Activated CD4-positive, alpha-beta T cell treated with anti-CD3 and anti-CD28 coated beads, Interleukin-2, amount 50 U/mL, for 4 hours (primary cell): ENCODE measurements at places on chromosomes 6 and 20.

GRCh38 chr6:35731414-35731735, 5.5 kb upstream of the ARMC12 start:
- DNase-seq: peak; percentile 90

DNA sequence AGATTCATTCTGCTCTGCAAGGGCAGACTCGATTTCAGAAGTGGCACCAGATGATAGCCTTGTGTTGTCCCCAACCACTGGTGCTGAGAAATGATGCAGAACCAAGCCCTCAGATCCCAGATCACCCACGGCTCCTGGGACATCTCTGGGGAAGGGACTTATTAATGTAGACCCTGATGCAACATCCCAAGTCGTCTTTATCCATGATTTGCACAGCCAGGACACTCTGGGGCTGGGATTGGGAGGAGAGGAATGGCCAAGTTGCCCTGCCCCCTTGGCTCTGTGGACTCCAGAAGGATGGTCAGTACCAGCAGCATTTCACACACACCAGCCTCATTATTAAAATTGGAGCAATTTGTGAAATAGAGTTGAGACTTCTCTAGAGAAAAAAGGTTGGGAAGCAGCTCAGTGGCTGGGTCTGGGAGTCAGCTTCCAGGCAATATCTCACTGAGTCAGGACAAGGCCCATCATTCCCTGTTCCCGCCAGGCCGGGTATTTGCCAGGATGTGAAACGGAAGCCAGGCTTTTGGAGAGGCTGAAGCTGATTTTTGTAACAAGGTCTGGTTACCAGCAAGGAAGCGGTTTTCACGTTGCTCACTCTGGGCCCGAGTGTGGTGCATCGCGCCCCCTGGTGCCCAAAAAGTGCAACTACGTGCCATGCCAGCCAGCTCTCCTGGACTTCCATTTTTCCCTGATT, 67.4 kb downstream of the ZBTB2 start:
- peak; percentile 60 for DNase-seq

GRCh38 chr20:45138561-45139300, 14.5 kb upstream of the WFDC12 start:
- peak; percentile 23 for DNase-seq

GRCh38 chr6:99467509-99468106, 42.5 kb upstream of the PNISR start:
- DNase-seq: no peak

- no peak for DNase-seq
Measured at GRCh38 chr20:43459022-43459942, 1.6 kb downstream of the SRSF6 start.

- no peak for DNase-seq
Measured at GRCh38 chr20:52824494-52825216, 147.5 kb upstream of the TSHZ2 start.

DNA sequence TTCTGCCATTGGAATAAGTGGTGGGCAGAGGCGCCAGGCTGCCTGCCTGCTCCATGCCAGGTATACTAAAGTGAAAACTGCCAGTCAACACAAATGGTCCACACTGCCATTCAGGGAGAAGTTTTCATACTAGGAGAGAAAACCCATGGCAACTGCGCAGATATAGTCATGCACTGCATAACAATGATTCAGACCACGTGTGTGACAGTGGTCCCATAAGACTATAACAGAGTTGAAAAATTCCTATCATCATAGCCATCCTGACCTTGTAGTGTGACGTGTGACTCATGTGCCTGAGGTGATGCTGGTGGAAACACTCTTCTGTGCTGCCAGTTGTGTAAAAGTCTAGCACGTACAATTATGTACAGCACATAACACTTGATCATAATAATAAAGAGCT, 25.1 kb downstream of the ZC3H12D start:
- no peak for DNase-seq

GRCh38 chr20:57948180-57948955, 238.6 kb upstream of the PMEPA1 start:
- DNase-seq: no peak

GRCh38 chr6:137495703-137496336, 1.6 kb upstream of the OLIG3 start:
- DNase-seq: no peak

GRCh38 chr20:64000906-64001305, 20.0 kb downstream of the PRPF6 start:
- DNase-seq: no peak

- DNase-seq: no peak
Measured at GRCh38 chr20:12113075-12113467, 195.4 kb downstream of the BTBD3 start.

GRCh38 chr20:48749437-48749836, 78.4 kb downstream of the PREX1 start:
- DNase-seq: no peak

DNA sequence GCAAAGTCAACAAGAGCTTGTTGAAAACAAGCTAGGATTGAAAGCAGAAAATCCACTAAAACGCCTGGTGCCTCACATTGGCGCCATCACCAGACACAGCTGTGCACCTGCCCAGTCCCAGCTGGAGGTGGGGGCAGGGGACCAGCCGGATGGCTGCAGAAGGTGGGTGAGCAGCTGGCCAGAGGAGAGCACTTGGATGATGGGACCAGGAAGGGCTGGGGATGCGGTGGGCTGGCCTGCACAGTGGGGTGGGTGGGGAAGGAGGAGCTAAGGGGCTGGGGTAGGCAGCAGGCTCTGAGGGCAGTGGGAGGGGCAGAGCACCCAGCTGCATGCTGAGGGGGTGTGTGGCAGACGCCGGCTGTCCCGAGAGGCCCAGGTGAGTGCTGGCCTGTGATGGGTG, 7.1 kb downstream of the CABLES2 start:
- DNase-seq: no peak

- DNase-seq: no peak
Measured at GRCh38 chr6:134233180-134233955, 84.5 kb downstream of the SGK1 start.

GRCh38 chr6:42556462-42556861, 7.4 kb upstream of the UBR2 start:
- no peak for DNase-seq

GRCh38 chr6:87484491-87484890, 11.7 kb downstream of the SLC35A1 start:
- no peak for DNase-seq

- no peak for DNase-seq
Measured at GRCh38 chr20:31560746-31561598, 44.1 kb upstream of the ID1 start.

DNA sequence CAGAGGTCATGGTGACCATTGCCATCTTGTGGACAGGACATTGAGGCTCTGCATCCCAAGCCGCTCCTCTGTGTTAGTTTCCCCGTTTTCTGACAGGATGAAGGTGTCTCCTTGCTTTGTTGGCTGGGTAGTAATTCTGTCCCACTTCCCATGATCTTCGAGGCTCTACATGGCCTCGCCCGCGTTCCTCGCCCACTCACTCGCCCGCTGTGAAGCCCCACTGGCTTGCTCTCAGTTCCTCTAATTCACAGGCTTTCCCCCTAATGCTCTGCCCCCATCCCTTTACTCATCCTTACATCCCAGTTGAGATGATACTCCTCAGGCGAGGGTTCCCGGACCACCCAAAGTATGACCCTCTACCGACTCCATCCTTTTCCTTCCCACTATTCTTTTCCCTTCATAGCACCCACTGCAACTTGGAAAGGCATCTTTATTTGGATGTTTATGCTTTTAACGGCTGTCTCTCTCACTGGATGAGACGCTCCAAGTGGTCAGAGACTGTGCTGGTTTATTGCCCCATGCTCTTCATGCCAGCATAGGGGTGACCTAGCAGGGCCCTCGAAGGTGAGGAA, 511 bp upstream of the SLC35B2 start:
- no peak for DNase-seq

DNA sequence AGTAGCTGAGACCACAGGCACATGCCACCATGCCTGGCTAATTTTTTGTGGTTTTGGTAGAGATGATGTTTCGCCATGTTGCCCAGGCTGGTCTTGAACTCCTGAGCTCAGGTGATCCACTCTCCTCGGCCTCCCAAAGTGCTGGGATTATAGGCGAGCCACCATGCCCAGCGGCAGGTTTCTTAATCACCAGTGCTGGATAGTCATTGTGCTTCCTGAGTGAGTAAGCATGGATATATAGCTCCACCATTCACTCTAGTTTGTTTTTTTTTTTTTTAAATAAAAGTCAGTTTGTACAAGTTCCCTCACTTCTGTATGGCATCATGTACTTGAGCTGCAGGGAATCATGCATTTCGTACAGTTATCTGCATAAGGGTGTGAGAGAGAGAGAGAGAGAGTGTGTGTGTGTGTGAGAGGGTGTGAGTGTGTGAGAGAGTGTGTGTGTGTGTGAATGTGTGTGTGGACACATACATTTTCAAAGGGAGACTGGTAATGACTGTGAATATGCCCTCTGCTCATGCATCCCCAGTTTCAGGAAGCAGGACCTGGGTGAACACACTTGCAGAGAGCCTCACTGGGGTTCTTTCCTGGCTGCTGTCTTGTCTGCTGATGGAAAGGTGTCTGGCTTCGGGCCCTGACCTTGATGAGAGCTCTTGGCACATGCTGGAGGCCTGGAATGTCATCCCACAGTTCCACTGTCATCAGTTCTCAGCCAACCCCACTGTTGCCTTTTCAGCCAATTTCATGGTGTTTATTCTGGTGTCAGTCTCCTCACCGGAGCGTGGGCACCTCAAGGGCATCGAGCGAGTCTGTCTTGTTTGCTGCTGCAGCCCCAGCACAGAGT, 65.0 kb upstream of the XRN2 start:
- DNase-seq: no peak

- DNase-seq: no peak
Measured at GRCh38 chr6:20205722-20206161, 6.5 kb downstream of the MBOAT1 start.

DNA sequence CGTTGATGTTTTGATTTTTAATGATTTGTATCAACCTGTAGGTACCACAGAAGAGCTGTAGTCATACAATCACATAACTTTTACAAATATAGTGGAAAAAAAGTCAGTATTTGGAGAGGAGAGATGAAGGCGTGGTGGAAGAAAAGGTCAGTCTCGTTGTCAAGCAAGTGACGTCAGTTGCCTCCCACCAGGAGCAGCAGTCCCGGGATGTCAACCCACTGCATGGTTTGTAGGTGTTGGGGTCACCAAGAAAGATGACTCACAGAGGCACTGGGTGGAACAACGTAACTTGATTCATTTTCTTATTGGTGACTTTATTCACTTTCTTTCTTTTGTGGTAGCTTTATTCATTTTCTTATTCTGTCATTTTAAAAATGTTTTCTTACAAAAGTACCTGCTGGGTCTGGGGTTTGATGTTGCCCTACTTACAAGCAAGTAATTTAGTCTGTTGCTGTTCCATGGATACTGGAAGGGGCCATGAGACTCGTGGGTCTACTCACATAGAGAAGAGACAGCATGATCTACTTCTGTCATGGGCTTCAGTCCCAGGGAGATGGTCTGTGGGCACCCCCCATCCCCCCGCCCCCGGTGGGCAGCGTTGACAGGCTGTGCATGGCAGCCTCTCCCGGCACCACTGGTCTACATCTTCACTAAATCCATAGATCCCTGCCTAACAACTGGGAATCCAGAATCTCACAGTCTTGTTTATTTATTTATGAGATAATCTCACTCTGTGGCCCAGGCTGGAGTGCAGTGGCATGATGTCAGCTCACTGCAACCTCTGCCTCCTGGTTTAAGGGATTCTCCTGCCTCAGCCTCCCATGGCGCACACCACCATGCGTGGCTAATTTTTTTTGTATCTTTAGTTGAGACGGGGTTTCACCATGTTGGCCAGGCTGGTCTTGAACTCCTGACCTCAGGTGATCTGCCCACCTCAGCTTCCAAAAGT, 36.4 kb upstream of the SYNJ2 start:
- peak; percentile 58 for DNase-seq

- no peak for DNase-seq
Measured at GRCh38 chr6:168258795-168259194, 60.8 kb downstream of the DACT2 start.

- DNase-seq: no peak
Measured at GRCh38 chr6:27966044-27966443, 9.0 kb downstream of the OR2B6 start.

GRCh38 chr6:28433119-28433518, 10.2 kb downstream of the ZSCAN23 start:
- DNase-seq: no peak

DNA sequence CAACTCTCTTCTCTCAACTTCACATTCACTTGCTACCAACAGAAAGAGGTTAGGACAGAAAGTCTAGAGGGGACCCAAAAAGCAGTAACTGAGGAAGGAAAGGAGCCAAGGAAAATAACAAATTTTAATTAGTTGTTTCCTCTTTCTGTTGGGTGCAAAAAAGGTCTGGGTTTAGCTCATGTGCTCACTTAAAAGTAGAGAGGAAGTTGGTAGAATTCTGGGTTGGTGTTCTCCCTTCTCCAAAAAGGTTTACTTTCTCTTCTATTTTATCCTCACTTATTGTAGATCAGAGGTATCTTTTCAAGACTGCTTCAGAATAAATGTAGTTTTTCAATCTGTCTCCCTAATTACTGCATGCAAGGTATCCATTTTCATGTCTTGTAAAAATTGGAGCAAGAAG, 42.8 kb downstream of the MAP3K7 start:
- no peak for DNase-seq

DNA sequence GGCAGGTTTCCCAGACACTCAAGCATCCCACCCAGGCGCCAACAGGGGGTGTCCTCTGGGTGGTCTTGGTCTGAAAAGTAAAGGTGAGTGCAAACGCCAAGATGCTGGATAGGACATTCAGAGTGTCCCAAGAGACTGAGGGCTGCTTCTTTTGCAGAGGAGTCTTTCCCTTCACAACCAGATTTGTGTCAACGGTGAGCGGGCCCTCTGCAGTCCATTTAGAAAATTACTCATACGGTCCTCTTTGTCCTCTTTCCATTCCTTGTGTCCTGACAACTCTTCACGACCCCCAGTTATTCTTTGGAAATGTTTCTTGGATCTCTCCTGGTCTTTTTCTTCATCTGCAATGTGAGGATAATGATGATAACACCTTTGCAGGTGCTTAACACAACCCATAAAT, 257.8 kb downstream of the CDC5L start:
- DNase-seq: no peak

DNA sequence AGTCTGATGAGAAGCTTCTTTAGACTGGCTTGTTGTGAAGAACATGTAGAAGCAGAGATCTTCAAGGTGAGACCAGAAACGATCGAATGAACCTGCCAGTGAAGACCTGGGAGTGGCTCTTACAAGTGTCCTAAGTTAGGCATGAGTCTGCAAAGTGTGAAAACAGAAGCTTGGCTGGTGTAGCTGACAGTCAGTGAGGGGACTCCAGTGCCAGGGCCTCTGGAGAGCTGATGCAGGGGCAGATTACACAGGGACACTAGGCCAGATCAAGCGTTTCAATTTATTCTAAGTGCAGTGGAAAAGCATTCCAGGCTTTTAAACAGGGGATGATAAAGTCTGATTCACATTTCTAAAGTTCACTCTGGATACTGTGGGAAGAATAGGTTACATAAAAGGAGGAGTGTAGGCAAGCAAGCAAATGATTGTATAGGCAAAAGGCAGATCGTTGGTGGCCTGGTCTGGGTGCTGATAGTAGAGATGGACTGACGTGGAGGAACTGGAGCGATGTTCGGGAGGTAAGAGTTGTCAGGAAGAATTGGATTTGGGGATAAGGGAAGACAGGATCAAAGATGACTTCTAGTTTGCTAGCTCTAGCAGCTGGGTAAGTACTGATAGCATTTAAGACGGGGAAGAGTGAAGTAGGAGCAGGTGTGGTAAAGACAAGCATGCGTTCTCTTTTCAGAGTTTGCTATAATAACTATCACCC, 133.5 kb downstream of the MAN1A1 start:
- DNase-seq: no peak

- DNase-seq: no peak
Measured at GRCh38 chr6:160102956-160103824, 18.4 kb upstream of the SLC22A1 start.

GRCh38 chr6:14079971-14080370, 37.6 kb upstream of the CD83 start:
- no peak for DNase-seq
